Fibroblast of gingiva (primary cell): ENCODE measurements at places on chromosomes 5 and 9.
A peak's percentile ranks its signal among the peaks of the same experiment; 100 is the strongest.

DNA sequence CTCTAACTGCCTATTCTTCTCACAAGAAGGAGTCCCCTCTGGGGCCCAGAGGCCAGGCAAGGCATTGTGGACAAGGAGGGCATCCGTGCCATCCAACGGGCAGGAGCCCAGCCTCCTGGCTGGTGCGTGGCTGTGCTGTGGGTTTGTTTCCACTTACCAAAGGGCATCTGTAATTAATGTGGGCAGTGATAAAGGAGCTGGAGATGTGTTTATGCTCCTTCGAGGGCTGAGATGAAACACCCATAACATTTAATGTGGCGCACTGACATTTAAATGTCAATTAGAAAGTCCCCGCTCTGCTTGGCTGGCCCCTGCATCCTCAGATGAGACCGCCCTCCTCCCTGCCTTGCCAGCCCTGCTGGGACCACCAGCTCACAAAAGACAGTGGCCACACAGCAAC lies 57.1 kb downstream of the KCNIP1 start:
- DNase-seq = no peak

GRCh38 chr5:153659039-153659736 lies 168.7 kb downstream of the GRIA1 start:
- no peak for DNase-seq

GRCh38 chr9:68730570-68731235 lies 25.7 kb downstream of the PIP5K1B start:
- no peak for DNase-seq

DNA sequence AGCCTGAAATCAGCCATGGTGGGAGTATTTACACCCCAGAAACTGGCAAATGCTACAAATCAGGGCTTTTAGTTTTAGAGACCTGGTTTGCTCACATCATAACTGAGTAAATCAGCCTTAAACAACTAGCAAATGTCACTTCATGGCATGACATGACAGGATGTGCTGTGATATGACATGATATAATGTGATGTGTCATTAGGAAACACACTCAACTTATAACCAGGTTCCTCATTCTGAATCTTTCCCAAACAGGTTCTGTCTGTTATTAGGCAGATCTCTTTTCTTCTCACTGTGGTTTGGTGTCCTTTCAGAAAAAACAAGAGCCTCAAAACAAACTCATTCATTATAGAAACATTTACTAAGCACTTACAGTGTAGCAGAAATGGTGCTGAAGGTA lies 90.5 kb downstream of the ADAMTS12 start:
- no peak for DNase-seq

DNA sequence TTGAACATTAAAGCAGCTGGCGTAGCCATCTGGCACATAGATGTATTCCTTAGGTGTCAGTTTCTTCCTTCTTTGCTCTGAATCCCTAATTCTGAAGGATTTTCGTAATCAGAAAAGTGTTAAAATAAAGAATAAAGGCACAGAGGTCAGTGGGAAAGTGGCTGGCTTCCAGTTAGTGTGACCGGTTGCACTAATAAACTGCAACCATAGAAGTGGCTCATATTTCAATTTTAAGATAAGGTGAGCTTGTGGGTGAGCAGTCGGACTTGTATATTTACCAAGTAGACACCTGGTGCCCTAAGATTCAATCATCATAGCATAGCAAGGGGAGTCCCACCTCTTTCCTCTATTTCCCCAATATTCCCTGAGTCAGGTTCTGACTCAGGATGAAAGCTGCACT lies 459.6 kb downstream of the ACTL7B start:
- DNase-seq = no peak

- no peak for DNase-seq
Measured at GRCh38 chr9:130732793-130733221, 39.2 kb downstream of the EXOSC2 start.

GRCh38 chr5:30808996-30809395 lies 384.5 kb upstream of the CDH6 start:
- no peak for DNase-seq

GRCh38 chr9:135378751-135379150 lies 100.8 kb upstream of the PPP1R26 start:
- no peak for DNase-seq

DNA sequence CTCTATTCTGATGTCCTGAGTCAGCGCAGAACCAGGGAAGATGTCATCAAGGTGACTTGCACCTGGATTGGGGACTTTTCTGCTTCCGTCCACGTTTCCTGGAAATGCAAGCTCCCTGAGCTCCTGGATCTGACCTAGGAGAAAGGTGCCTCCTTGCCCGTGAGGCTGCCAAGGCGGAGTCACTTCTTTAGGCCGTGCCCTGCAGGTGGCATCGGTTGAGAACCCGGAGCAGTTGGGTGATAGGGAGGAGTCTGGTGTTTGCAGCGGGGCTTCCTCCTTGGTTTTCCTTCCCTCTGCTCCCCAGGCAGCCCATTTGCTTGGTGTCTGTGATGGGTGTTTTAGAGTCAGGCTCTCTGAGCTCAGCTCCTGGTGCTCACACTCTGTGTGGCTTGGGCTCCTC lies 15.2 kb downstream of the NANS start:
- no peak for DNase-seq

GRCh38 chr5:172640139-172640538 lies 924 bp upstream of the NEURL1B start:
- no peak for DNase-seq

GRCh38 chr5:172086194-172086975 lies 79.9 kb upstream of the FBXW11 start:
- DNase-seq = no peak

- DNase-seq = no peak
Measured at GRCh38 chr5:178319541-178320041, 87.0 kb upstream of the PHYKPL start.

DNA sequence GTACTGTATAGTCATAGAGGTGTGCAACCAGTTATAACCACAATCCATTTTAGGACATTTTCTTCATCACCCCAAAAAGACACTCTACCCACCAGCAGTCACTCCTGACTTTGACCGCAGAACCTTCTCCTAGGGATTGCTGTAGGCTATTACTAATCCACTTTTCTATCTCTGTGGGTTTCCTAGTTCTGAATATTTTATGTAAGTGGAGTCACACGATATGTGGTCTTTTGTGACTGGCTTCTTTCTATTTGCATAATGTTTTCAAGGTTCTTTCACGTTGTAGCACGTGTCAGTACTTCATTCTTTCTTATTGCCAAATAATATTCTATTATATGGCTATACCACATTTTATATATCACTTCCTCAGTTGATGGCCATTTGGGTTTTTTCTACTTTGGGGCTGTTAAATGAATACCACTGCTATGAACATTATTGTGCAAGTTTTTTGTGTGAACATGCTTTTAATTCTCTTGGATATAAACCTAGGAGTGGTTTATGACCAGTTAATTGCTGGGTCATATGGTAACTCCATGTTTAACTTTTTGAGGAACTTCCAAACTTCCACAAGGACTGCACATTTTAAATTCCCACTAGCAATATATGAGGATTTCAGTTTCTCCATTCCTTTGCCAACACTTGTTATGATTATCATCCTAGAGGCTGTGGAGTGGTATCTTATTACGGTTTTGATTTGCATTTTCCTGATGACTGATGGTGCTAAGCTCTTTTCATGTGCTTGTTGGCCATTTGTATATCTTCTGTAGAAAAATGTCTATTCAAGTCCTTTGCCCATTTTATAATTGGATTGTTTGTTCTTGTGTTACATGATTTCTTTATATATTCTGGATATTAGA lies 37.8 kb downstream of the MRRF start:
- DNase-seq = peak; percentile 6

DNA sequence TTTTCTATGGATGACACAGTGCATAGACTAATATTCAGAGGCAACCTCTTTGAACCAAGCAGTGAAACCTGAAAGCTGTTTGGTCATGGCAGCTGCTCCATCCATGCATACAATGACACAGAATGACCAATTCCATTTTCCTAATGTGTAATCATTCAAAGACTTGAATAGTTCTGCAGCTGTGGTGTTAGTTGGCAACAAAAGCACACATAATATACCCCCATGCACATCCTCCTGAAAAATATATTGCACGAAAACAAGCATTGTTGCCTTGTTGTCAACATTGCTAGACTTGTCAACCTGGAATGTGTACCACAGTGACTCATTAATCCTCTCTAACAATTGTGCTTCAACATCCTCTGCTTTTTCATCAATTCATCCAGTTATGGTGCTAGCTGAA lies 71.0 kb upstream of the SEMA6A start:
- no peak for DNase-seq

DNA sequence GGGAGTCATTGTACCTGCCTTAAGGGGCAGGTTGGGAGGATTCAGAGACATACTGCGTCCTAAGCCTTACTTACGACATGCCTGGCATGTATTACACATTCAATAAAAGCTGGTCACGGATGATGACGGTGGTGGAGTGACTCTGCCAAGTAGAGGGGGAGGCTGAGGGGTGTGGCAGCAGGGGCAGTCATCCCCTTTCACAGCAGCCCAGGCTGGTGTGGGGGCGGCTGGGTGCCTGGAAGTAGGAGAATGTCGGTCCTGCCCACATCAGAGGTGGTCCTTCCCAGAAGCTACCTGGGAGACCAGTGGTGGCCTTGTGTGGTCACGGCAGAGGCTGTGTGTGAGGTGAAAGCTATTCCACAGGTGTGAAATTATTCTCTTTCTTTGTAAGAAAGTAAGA lies 8.9 kb downstream of the ZBTB34 start:
- DNase-seq = no peak

DNA sequence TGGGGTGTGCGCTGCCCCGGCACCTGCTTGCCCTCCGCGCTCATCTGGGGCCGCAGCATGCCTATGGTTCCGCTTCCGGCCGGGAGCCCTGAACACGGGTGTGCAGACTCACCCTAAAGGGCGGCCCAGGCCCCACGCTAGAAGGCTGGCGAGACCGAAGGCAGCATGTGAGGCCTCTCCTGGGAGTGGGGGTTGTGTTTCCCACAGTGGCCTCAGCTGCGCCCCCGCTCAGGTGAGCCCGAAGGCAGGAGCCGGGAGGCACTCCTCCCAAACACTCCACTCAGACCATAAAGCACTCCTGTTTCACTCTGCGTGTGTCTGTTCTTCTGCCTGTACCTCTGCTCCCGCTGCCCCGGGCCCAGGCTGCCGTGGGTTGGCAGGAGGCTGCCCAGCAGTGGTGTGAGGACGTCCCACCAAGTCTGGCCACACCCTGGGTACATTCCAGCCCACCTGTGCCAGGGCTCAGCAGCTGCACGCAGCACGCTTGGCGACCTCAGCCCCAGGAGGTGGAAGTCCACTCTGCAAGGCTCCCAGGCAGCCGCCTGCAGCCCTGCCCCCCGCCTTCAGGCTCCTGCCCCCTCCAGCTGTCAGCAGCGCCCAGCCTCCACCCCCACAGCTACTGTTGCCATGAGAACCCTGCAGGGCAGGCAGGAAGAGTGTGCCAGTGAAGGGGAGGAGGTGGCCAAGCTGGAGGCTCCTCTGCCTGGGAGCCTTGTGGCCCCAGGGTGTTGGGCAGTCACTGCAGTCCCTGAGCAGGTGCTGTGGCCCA lies 1.2 kb upstream of the AJM1 start:
- DNase-seq = peak; percentile 51

- DNase-seq = no peak
Measured at GRCh38 chr5:154478224-154478565, at the start of gene HAND1. Gene HAND1 (minus strand): TSS chr5:154478227. CDS start chr5:154478008, 219 bp downstream.

DNA sequence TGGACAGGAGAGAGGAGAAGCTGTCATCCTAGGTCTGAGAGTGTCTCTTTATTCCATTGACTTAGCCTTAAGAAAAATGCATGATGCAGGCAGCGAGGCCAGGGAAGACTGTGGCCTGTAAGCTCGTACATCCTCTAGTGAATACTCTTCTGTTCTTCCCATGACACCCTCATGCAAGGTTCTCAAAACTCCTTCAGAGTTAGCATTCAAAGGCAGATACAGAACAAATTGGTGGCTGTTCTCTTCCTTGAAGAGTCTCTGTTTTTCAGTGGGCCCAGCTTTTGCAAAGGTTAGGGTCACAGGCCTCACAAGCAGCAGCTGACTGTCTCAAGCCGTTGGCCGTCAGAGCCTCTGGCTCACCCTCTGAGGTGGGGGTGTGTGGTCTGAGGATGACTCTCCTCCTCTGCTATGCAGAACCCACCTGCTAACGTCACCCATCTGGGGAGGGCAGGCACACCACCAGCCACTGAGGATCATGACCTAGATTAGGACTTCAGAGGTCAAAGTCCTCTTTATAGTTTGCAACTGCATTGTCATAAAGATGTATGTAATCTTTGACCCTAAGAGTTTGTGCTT lies 15.1 kb downstream of the ADCY2 start:
- DNase-seq = no peak

- no peak for DNase-seq
Measured at GRCh38 chr5:109125755-109126429, 283.9 kb downstream of the PJA2 start.

- no peak for DNase-seq
Measured at GRCh38 chr9:131491001-131491710, 11.6 kb upstream of the POMT1 start.

DNA sequence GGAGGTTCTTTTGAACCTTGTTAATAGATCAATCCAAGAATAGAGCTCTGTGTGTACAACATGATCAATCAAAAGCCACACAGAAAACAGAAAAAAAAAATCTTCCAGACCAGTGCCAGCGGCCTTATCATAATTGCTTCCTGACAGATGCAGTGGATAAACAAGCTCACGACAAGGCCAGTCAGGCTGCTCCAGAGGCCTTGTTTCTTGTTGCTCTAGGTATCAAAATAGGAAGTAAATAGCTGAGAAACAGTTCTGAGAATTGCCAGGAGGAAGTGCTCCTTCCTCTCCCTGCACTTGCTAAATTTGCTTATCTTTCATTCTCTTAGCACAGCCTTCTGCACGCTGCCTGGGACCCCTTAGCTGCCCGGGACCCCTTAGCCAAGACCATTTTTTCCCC lies 199.0 kb upstream of the TARS1 start:
- no peak for DNase-seq

DNA sequence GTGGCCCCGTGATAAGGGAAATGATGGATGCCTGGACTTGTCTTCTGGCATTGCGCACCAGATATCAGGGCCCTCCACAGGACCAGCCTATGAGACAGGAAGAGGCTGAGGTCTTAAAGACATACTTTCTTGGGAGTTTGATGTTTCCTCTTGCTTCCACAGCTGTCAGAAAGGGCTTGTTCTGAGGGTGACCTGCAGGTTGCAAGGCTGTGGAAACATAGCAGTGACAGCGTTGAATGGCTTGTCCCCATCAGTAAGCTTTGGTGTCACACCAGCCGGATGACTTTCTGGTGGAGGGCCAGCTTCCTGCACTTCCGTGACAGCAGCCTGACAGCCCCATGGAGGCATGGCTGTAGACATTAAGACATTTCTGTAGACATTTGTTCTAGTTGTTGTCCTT lies 143.2 kb downstream of the C9orf152 start:
- DNase-seq = no peak

GRCh38 chr5:95925378-95925744 lies 36.3 kb downstream of the ELL2 start:
- no peak for DNase-seq
